ENCODE measurements at places on chromosomes 13 and 19. TPM values are rescaled to one million over a fixed set of nuclear protein-coding genes. Genes with fewer than 3 reads are reported as not detected.

The SLC39A3 gene
- 42.1 TPM for total RNA-seq

The EHD2 gene
- total RNA-seq = 0.37 TPM

The KCNJ14 gene
- total RNA-seq = 0.64 TPM

DNA sequence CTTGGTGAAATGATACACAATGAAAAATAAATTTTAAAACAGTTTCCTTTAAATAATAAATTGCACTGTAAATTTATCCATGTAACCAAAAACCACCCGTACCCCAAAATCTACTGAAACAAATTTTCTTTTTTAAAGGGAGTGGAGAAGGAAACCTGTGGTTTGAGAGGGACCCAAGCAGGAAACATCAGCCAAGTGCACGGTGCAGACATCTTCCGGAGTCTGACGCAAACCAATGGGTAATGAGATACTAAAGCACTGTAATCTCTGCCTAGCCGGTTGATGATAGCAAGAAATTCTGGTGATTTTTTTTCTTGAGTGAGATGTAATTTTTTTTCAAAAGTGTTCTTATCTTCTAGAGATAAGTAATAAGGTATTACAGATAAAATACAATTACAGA, 115.4 kb downstream of the ABCC4 start:
- DNase-seq = no peak

GRCh38 chr19:39299404-39299803, 3.2 kb downstream of the IFNL1 start:
- DNase-seq = no peak

GRCh38 chr19:44772959-44773358, 4.7 kb upstream of the CBLC start:
- DNase-seq = no peak

GRCh38 chr19:2820112-2820702, 539 bp downstream of the ZNF554 start:
- DNase-seq = no peak

DNA sequence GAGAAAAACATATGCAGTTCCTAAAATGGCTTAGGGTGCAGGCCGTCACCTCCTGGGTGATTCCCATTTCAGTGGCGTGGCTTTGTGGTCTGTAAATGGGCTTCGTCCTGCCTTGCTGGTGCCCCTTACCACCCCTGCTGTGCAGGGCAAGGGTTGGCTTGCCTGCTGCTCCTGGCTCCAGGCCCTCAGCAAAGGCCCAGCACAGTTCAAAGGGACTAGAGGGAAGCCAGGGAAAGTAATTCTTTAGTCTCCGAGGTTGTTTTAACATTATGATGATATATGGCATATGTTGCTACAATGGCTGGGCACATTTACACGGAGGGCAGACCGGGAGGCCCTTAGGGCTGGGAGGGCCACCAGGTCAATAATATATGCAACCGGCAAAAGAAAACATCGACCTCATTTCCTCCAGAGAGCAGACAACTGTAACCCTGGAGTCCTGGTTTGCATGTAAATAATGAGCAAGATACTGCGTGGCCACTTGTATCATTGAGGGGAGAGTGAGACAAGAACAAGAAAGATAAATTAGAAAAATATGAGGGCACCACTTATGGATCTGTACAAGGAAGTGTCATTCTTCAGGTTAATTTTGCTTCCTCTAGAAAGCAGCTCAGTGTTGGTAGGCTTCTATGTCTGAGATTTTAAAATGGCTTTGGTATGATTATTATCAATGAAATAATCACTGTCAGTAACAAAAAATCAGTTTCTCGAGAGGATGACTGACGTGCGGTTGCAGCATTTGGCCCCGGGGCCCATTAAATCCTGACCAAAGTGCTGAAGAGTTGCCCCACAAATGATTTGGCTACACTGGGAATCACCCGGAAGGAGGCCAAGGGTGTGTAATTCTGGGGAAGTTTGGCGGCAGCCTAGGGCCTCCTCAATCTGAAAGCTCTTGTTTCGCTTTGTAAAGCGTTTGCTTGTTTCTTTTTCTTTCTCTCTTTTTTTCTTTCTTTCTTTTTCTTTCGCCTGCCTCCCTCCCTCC, 32.8 kb upstream of the URI1 start:
- DNase-seq = no peak

DNA sequence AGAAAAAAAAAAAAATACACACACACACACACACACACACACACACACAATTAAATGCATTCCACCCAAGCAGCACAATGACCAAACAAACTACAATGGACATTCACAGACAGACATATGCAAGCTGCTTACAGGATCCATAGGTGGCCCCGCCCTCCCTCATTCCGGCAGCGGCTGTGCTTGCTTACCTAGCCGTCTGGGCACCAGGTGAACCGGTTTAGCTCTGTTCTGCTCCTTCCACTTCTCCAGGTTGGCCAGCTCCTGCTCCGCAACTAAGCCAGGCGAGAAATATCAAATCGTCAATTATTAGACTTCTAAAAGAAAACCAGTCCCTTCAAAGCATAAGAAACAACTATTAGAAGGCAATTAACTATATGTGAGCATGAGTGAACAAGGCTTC, 23.1 kb downstream of the EPSTI1 start:
- DNase-seq = no peak

GRCh38 chr19:13006431-13007281, 11.4 kb downstream of the NFIX start:
- no peak for DNase-seq

DNA sequence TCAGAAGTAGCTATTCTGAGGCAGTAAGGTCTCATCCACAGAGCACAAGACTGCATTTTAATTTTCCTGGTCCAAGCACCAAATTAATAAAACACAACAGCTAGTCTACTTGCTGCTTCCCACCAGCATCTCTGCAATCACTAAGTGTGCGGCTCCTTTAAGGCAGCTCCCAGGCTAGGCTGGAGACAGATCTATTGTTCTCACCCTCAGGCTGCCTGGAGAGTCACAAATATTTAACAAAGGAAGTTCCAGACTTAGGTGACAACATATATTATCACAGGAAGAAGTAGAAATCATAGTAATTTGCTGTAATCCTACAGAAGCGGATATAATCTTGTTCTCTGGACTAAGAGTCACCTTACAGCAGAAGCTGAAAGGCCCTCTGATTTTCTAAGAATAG, 2.2 kb upstream of the EID2 start:
- no peak for DNase-seq

DNA sequence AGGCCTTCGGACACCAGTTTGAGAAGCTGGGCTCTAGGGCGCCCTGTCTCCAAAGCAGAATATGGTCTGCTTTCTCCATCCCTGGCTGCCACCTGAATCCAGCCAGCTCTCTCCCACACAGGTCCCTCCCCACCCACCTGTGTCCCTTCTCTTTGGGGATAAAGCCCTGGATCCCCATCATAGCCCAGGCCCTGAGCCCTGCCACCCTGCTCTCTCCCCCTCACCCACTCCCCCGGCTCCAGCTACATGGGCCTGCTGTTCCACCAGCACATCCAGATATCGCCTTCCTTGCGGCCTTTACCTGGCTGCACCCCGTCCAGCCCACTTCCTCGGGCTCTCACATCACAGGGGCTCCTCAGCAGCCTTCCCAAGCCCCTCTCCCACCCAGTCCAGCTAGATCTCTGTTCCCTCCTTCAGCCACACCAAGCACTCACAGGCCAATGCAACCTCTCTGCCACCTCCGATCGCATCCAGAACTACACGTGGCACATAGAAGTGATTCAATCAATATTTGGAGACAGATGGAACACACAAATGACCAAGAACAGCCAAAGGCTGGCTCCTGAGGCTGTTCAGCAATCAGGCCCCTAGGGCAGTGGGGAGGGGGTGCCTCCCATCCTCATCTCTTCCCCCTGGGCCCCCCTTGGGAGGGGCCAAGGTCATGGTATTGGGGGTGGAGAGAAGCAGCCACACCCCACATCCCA, 7.6 kb downstream of the AKT2 start:
- no peak for DNase-seq
